ENCODE measurements at places on chromosomes 13 and 19. TPM values are rescaled to one million over a fixed set of nuclear protein-coding genes. Genes with fewer than 3 reads are reported as not detected.

GRCh38 chr19:33048806-33049676, 15.6 kb downstream of the RHPN2 start:
- H3K36me3 ChIP-seq = peaks cover 53% of the 10 kb centered on the region
- DNase-seq = no peak
- H3K4me3 ChIP-seq = no peak overlapping the region
- peaks cover 14% of the 10 kb centered on the region for H3K4me1 ChIP-seq

DNA sequence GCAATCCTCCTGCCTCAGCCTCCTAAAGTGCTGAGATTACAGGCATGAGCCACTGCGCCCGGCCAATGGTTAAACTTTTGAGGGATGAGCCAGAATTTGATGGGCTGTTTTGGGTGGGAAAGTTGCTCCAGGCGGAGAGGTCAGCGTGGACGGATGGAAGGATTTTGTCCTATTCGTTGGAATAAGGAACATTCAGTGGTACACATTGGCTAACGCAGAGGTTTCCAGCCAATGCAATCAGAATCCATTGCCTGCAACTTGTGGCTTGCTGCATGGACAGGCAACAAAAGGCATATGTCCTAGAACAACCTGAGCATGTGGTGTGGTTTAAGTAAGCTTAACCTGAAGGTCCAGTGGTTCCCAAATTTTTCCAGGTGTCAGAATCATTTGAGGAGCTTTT, 35.5 kb upstream of the C1QTNF9 start:
- H3K36me3 ChIP-seq = no peaks in the 10 kb centered on the region
- H3K4me3 ChIP-seq = no peak overlapping the region
- DNase-seq = peak; percentile 13
- no peaks in the 10 kb centered on the region for H3K27me3 ChIP-seq

DNA sequence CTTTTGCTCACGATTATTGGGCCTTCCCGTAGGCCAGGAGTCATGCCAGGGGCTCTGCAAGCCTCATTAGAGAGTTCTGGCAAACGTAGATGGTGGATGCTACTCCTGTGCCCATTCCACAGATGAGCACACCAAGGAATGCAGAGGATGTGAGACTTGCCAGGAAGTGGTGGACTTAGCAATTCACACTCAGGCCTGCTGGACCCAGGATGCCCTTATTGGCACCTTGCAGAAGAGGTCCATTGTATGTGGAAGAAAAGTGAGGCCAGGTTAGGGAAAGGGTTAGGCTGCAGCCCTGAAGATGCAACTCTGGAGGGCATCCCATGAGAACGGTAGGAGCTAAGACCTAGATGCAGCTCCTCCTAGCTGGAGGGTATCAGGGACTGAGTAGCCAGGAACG, 5.9 kb downstream of the UNC13A start:
- DNase-seq = no peak
- H3K4me1 ChIP-seq = no peaks in the 10 kb centered on the region
- no peaks in the 10 kb centered on the region for H3K36me3 ChIP-seq
- peaks cover 4% of the 10 kb centered on the region for H3K27me3 ChIP-seq

- no peak for DNase-seq
- no peaks in the 10 kb centered on the region for H3K36me3 ChIP-seq
- H3K27ac ChIP-seq = no peak overlapping the region
- no peaks in the 10 kb centered on the region for H3K4me1 ChIP-seq
- no peaks in the 10 kb centered on the region for H3K27me3 ChIP-seq
- no peak overlapping the region for H3K4me3 ChIP-seq
Observed at GRCh38 chr13:59086147-59086546, 1077.6 kb downstream of the DIAPH3 start.

FCHO1 gene
- total RNA-seq = 6.1 TPM

- H3K27ac ChIP-seq = no peak overlapping the region
- no peak for DNase-seq
- no peaks in the 10 kb centered on the region for H3K27me3 ChIP-seq
- no peaks in the 10 kb centered on the region for H3K4me1 ChIP-seq
- no peak overlapping the region for H3K4me3 ChIP-seq
- no peaks in the 10 kb centered on the region for H3K36me3 ChIP-seq
Observed at GRCh38 chr13:32121316-32121715, 89.7 kb downstream of the FRY start.
